ENCODE measurements at places on chromosomes 3 and 15.

DNA sequence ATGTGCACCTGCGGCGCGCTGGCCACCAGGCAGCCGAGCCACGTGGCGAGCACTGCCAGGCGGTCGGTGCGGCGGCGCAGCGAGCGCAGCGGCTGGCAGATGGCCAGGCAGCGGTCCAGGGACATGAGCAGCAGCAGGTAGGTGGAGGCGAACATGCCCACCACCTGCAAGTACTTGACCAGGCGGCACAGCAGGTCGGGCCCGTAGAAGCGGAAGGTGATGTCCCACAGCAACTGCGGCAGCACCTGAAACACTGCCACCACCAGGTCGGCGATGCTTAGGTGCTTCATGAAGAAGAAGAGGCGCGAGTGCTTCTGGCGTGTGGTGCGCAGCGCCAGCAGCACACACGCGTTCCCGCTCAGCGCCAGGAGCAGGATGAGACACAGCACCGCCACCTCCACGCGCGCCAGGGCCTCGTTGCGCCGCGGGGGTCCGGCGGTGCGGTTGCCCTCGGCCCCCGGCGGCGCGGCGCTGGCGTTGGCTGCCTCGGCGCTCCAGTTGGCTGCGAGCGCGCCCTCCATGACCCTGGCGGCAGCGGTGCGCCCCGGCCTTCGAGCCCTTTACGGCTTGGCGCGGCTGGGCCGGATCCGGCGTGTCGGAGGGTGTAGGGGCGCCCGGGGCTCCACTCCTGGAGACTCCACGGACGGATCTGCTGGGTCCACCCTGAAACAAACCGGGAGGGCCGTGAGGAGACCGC lies 1.6 kb downstream of the OXTR start:
- DNase-seq, result no peak

DNA sequence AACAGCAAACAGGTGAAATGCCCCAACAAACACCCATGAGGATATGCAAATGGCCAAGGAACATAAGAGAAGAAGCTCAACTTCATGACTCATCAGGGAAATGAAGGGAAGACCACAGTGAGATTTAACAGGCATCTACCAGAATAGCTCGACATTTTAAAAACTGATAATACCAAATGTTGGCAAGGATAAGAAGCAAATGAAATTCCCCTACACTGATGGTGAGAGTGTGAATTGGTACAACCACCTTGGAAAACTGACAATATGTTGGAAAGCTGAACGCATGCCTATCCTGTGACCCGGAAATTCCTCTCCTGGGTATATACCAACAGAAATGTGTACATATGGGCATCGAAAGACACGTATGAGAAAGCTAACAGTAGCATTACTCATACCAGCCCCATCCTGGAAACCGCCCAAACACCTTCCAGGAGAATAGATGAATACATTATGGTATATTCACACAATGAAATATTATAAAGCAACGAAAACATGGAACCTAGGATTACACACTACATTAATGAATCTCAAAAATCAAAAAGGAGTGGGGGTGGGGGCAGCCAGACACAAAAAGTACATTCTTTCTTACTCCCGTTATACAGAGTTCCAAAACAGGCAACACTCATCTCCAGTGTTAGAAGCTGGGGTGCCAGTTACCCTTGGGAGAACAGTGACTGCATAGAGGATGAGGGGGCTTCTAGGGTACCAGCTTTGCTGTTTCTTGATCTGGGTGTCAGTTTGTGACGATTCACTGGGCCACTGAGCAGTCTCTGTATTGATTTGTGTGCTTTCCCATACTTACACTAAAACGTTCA lies 16.9 kb downstream of the RFTN1 start:
- DNase-seq, result no peak

DNA sequence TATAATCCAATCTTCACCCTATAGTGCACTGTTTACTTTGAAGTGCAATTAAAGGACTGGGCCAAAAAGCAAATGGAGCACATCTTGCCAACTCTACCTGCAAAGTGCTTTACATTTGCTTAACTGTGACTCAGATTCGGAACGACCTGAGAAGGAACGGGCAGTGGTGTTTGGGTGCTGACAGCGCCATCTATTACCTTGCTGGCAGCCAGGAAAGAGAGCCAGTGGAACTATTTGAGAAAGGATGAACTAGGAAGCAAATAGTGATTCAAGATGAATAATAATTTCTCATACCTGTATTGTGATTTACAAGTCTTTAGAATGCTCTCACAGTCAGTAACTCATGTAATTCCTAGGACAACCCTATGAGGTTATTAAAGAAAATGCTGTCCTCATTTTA lies 312.9 kb downstream of the PDCD6IP start:
- DNase-seq, result no peak

- no peak for DNase-seq
These were observed 448.5 kb downstream of the NAALADL2 start for GRCh38 chr3:175307642-175308041.

DNA sequence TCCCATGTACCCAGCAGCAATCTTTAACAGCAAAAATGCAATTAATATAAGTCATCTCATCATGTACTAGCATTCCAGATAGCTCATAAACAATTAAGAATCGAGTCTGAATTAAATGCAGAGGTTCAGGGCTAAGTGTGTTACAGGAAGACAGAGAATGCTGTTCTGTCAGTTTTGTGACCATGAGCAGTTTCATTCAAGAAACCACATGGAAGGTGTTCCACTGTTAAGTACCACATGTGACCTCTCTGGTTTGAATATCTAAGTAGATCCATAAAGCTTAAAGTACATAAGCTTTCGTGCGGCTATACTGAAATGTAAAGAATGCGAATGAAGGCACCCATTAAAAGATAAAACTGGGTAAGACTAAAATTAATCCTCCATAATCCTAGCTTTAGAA lies 272.3 kb downstream of the IL5RA start:
- DNase-seq, result no peak

DNA sequence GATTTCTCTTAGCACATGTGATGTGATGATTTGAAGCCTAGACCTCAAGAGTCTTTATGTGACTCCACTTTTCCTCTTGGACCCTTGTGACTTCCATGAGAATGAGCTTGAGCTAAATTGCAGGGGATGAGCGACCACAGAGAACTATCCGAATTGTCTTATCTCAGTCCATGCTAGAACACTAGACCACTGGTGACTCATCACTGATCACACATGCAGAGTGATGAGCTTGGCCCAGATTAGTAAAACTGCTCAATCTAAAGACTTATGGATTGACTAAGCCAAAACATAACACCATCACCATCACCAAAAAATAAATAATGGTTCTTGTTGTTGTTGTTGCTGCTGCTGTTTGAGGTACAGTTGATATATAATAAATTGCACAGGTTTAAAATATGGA lies 114.1 kb upstream of the CFAP20DC start:
- DNase-seq, result no peak

GRCh38 chr3:14440531-14441239 lies 38.3 kb downstream of the SLC6A6 start:
- DNase-seq, result no peak

DNA sequence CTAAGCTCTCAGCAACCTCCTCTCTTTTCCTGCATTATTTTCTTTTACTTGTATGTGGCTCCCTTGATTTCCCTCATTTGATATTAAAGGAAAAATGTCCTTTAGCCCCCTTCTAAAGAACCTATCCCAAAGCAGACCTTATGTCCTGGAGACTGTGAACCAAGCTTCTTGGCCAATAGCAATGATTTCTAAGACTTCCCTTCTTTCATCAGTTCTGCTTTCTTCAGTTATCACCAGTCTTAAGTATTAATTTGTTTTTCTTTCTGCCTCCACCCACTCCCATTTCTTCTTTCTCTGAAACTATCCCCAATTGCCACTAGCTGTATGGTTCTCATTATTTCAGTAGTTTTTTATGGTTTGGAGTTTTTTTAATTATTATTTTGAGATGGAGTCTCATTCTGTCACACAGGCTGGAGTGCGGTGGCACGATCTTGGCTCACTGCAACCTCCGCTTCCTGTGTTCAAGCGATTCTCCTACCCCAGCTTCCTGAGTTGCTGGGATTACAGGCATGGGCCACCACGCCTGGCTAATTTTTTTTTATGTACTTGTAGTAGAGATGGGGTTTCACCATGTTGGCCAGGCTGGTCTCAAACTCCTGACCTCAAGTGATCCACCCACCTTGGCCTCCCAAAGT lies 12.1 kb downstream of the TMOD3 start:
- no peak for DNase-seq

DNA sequence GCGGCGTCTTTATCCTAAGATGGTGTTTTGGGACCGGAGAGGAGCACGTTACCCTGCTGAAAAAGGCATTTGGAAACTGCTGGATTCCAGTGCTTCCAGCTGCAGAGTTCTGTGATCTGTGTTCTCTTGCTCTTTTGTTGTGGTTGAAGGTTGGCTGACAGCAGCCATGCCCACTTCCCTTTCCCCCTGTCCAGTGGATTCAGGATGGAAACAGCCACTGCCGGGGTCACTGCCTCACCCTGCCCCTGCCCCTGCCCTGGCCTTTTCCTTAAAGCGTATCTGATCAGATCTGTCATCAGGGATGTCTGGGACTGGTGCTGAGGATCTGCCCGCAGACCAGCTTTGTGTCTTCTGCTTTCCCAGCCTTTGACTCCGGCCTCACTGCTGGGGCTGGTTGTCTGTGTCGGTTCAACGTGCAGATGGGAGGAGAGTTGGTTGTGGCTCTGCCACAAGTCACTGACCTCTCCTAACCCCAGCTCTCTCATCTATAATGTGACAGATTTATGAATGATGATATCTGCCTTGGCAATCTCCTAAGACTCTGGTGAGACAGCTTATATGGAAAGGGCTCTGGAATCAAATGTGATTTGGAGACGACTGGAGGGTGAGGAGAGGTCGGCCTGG lies 219.4 kb upstream of the BHLHE40 start:
- no peak for DNase-seq
